ENCODE measurements at places on chromosomes 3 and 15.

DNA sequence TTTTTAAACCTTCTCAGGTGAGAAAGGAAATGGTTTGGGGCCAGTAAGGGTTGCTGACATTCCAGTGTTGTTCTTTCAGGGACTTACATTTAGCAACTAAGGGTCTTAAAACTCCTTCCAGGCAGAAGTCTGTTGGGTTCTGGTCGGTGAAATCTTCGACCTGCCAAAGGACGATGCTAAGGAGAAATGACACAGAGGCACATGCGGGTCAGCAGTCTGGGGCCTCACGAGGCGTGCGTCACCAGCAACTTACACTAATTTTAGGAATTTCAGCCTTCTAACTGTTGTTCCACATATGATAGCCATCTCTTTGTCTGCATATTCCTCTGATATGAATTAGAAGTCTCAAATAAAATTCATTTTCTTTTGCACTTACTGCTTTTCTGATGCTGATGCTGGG, 64.1 kb upstream of the TMEM108 start:
- no peak for DNase-seq
- H3K36me3 ChIP-seq, result no peaks in the 10 kb centered on the region
- H3K4me1 ChIP-seq, result no peaks in the 10 kb centered on the region
- no peak overlapping the region for H3K4me3 ChIP-seq

- H3K4me3 ChIP-seq, result peak overlapping the region; percentile 67
- no peaks in the 10 kb centered on the region for H3K4me1 ChIP-seq
- DNase-seq, result no peak
- no peaks in the 10 kb centered on the region for H3K27me3 ChIP-seq
- peak overlapping the region; percentile 89 for H3K27ac ChIP-seq
Observed at GRCh38 chr3:115784739-115785536, 161.6 kb downstream of the GAP43 start.

- H3K27me3 ChIP-seq, result no peaks in the 10 kb centered on the region
- H3K4me1 ChIP-seq, result no peaks in the 10 kb centered on the region
- no peak overlapping the region for H3K4me3 ChIP-seq
- H3K27ac ChIP-seq, result no peak overlapping the region
- no peak for DNase-seq
Observed at GRCh38 chr15:24858737-24859601, 95.8 kb upstream of the SNRPN start.

DNA sequence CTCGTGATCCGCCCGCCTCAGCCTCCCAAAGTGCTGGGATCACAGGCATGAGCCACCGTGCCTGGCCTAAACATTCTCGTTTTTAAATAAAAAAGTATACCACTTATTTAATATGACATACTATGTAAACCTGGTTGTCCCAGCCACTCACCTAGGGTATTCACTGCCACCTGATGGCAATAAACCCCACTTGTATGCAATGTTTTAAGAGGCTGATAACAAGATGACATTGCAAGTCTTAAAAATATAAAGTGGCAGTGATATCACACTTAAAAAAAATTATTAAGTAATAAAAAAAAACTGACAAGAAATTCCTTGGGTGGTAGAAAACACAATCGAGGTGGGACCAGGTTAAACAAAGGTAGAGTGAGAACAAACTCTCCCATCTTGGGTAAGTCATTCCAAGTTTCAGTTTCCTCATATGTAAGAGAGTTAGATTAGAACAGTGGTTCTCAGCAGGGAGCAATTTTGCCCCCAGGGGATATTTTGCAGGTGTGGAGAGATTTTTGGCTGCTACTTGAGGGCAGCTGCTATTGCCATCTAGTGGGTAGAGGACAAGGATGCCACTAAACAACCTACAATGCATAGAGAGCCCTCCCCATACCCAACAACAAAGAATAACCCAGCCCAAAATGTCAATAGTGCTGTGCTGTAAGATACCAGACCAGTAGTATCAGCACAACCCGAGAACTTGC, 14.5 kb downstream of the ARF4 start:
- no peaks in the 10 kb centered on the region for H3K27me3 ChIP-seq
- DNase-seq, result no peak
- no peak overlapping the region for H3K27ac ChIP-seq
- no peak overlapping the region for H3K4me3 ChIP-seq
- no peaks in the 10 kb centered on the region for H3K4me1 ChIP-seq
- no peaks in the 10 kb centered on the region for H3K36me3 ChIP-seq

DNA sequence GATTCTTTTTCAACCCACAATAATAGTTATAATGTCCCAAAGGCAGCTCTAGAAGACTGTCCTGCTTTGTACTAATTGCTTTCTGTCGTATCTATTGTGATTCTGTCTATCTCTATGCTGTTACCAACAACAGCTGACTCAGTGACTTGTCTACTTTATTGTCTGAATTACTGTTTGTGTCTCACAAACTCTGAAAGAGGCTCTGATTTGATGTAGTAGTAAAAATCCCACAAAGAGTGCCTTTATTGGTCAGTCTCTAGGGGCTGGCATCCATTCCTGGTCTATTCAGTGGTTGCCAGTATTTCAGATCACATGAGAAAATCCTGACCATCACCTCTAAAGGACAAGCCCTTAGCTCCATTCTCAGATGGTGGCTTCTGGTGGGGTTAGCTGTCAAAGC, 254.2 kb downstream of the NSUN3 start:
- no peak for DNase-seq
- no peaks in the 10 kb centered on the region for H3K36me3 ChIP-seq
- H3K4me3 ChIP-seq, result no peak overlapping the region
- no peaks in the 10 kb centered on the region for H3K27me3 ChIP-seq

GRCh38 chr15:60589253-60589652, 110.3 kb upstream of the ICE2 start:
- DNase-seq, result peak; percentile 65
- H3K4me3 ChIP-seq, result no peak overlapping the region
- no peaks in the 10 kb centered on the region for H3K36me3 ChIP-seq
- peak overlapping the region; percentile 63 for H3K27ac ChIP-seq
